ENCODE measurements at places on chromosomes 4 and X.

GRCh38 chrX:144840616-144841015, 406.7 kb upstream of the SPANXN1 start:
- DNase-seq, result no peak

- DNase-seq, result no peak
These were observed 81.5 kb downstream of the CFAP299 start for GRCh38 chr4:80417019-80417418.

DNA sequence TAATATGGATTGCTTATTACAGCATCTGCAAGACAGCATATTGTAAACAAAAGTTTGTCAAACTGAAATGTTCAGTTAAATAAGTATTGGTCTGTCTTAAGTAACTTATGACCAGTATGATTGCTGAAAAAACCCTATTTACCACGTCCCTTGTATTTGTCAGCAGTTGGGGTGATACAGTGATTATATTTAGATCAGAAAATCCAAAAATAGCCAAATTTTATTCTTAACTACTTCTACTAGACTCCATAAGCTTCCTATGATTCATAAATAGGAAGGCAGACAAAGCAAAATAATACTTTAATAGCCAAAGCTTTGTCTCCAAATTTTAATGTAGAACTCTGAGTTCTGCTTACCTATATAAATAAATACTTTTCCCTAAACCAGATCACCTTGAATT, 45.3 kb downstream of the TBCK start:
- DNase-seq, result no peak

DNA sequence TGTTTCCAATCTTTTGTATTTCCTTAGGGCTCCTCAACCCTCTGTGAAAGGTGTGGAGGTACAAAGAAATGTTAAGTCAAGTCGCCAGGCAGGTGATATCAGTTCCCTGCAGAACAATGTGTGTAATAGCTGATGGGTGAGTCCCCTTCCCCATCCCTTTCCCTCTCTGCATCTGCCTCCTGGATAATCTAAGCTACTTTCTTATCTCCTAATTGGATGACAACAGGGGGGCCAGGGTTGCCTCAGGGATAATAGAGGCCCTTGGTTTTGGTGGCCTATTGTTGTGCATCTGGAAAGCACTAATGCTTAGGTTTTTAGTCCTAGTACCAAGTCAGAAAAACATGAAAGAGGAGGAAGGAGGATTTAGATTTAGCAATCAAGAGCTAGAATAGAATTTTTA, 29.1 kb downstream of the MAGED1 start:
- DNase-seq, result no peak

DNA sequence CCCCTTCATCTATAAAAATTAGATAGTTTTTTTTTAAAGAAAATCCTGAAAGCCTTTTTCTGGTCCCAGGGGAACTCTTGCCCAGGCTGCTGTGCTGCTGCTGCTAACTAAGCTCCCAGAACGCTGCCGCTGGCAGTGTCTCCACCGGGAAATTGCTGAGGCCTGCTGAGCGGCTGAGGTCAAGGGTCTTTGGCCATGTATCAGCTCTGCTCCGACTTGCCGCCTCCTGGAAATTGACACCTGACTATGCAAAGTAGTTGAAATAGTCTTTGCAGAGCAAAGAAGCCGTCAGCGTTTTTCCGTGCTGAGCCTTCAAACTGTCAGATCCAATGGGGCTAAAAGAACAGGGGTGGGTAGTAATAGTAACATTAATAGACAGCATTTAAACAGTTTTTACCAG, 839 bp downstream of the QDPR start:
- DNase-seq, result no peak

- DNase-seq, result peak; percentile 39
These were observed 812 bp downstream of the FAT1 start for GRCh38 chr4:186722796-186723291.

DNA sequence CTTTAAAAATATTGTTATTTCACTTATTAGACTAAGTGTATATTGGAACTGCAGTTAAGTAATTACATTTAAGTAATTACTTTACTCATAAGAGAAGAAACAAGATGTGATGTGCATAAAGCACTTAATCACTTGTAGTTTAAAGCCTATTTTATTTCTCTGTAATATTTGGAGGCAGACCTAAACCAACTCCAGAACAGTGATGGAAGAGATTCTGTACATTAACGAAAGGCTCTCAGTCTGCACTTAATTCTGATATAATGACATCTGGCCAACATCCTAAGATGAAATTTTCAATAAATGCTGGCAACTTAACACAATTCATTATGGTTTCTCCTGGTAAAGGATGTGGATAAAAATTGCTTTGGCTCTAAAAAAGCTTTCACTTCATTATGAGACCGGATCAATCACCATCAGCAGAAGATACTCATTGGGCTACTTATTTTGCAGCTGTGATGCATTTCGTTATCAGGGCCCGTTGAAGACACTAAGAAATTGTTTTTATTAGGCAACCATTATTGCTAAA, 342.6 kb downstream of the C4orf33 start:
- DNase-seq, result no peak

- DNase-seq, result no peak
These were observed 112.9 kb upstream of the AGA start for GRCh38 chr4:177555007-177555574.

GRCh38 chr4:138540056-138540800, 298.1 kb upstream of the SLC7A11 start:
- peak; percentile 59 for DNase-seq

DNA sequence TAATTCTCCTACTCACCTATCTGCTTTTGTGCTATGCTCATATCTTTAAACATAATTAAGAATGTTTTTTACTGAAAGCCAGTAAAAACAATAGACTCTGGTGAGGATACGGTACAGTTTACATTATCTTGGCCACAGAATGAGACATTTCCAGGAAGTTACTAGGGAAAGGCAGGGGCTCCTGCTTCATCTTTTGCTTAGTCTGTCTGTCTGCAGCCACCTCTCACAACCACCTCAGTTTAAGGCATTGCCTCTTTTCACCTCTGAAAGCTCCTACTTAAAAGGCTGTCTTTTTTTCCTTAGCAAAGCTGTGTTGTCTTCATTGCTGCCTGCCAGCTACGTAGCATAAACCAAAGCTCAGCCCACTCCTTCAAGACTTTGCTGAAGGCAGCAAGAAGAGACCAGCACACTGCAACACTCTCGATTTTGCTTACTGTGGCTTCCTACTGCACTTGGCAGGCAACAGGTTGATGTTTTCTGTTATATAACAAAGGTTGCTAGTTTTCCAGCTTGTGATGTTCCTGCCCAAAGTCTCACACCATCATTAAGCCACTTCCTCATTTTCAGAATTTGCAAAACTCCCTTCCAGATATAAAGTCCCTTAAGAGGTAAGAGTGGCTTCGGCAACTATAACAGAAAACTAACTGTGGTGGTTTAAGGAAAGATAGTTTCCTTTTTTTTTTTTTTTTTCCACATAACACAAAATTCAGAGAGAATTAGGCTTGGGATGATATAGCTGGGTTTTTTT, 432.9 kb downstream of the GRXCR1 start:
- peak; percentile 47 for DNase-seq

GRCh38 chr4:64271601-64272081, 137.6 kb downstream of the TECRL start:
- DNase-seq, result peak; percentile 0

- DNase-seq, result no peak
These were observed 21.3 kb downstream of the HERC5 start for GRCh38 chr4:88478247-88478646.

DNA sequence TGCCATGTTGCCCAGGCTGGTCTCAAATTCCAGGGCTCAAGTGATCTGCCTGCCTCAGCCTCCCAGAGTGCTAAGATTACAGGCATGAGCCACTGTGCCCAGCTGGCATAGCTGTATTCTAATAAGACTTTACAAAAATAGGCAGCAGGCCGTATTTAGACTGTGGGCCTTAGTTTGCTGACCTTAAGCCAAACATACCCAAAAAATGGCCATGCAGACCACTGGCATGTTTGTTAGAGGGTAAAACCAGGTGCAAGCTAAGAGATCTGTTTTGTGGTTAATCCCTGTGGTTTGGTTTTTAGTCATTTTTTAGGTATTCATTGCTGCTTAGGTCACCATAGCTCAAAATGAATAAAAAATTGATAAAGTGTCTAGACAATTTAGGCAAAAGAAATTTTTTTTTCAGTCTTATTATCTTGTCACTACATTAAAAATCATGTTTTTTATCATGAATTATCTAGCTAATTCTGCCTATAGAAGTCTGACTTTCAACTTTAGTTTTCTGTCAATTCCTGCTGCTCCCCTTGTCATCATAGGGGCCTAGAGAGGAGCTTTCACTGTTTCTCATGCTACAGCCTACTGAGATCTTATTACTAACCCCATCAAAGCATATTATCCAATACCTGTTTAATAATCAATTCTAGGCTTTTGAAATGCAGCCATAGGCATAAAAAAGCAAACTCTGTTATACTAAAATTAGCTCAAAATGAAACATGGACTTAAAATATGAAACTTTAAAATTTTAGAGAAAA, 7.5 kb upstream of the SPINK2 start:
- peak; percentile 92 for DNase-seq

GRCh38 chrX:148917441-148917840, 417.0 kb downstream of the AFF2 start:
- DNase-seq, result no peak

- no peak for DNase-seq
These were observed 41.9 kb upstream of the FRAS1 start for GRCh38 chr4:78014889-78015886.

DNA sequence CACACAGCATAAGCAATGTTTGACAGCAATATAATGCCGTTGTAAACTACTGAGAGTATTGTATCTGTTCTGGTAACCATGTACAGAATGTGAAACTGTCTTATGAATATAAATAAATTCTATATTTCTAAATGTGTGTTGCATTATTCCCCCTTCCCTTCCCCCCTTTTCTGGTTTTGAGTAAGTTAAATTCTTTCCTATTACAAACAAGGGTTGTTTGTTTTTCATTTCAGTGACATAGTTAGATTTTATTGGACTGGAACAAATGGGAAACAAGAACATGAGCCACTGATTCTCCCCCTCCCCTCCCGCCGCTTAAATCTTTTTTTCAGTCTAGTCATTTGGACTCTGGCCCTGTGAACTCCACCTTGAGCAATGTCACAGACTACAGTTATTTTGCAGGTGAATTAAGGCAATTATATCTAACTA, 69.8 kb downstream of the GPAT3 start:
- DNase-seq, result no peak

GRCh38 chr4:143185253-143186107, 763 bp downstream of the USP38 start:
- no peak for DNase-seq

DNA sequence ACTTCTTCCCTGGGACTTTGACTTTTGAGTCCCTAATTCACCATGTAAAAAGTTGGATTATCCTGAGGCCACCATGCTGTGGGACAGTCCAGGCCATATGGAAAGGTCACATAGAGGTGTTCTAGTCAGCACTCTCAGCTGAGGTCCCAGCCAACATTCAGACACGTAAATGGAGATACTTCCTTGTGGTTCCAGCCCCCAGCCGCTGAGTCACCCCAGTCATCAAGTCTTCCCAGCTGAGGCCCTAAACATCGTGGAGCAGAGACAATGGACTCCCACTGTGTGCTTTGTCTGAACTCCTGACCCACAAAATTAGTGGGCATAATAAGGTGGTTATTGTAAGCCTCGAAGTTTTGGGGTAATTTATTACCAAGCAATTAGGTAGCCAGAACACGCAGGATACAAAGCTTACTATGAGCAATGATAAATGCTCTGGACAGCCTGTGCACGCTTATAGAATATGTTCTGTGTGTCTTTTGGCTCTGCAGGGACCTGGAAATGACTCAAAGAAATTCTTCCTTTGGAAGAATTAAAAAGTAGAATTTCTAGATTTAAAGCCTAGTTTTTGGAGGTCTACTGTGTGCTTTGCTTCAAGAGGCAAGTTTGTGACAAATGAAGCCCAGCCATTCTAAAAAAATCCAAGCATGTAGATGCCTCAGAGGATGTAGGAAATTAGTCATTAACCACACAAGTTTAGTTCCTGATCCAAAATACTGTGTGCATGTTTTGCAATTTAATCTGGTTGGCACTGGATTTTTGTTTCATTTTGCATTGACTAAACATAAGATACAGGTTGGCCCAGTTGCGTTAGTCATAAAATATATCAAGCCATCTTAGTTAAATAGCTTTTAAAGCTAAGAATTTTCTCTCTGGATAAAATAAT, 33.2 kb upstream of the SLC9A7 start:
- DNase-seq, result peak; percentile 95

- DNase-seq, result no peak
These were observed 18.7 kb downstream of the NAT8L start for GRCh38 chr4:2077537-2078460.

DNA sequence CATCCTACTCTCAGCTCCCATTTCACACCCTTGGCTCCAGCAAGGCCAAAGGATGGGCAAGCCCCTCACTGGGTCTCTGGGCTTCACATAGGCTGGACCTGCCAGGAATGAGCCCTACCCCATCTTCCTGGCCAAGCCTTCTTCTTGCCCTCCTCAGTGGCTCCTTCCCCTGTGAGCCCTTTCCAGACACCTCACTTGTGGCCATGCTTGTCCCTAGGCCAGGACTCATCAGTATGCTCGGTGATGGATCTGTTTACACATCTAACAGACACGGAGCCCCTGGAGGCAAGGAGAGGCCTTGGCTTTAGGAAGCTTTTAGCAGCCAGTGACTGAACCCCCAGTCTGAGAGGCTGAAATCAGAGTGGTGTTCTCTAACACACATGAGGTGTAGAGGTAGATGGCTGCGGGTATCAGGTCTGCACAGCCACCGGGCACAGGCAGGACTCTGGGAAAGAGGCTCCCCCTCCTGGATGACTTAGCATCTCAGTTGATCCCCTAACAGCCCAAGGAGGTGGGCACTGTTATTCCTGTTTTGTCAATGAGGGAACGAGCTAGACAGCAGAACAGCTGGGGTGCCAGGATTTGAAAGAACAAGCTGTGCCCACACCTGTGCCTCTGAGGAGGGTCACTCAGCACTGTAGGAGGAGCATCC, 44.8 kb downstream of the PPP2R2C start:
- DNase-seq, result no peak

GRCh38 chrX:19303256-19303880, 40.4 kb upstream of the PDHA1 start:
- DNase-seq, result peak; percentile 0

DNA sequence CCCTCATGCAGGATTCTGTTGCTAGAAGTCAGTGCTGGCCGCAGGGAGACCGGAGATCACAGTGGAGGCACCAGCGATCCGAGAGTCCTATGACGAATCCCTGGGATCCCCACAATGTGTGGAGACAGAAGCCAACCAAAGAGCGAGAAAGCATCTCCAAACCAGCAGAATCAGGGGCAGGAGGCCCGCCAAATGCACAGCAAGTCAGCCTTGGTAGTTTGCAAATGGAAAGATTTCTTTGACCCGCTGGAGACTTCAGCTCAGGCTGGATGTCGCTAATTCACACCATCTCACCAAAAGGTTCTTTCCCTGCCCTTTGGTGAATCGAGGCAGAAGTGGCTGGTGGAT, 505 bp upstream of the PKD2 start:
- no peak for DNase-seq

DNA sequence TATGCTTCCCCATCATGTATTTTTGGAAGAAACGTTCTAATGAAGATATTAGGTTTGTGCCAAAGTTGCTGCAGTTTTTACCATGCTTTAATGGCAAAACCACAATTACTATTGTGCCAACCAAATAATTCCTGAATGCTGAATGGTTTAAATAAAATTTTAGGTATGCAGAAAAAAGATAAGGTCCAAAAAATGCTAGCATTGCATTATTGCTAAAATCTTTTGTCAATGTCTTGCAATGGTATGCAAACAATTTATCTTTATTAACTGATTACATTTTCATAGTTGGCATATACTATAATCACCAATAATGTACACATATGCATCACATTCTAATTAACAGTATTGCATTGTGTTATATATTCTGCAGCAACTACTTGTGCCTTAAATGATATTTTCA, 1657.4 kb upstream of the IGFBP7 start:
- no peak for DNase-seq

Data from astrocyte (in vitro differentiated cells and primary cell).